Muscle of leg (tissue), 16 donors: ENCODE measurements at places on chromosomes 6 and 20. TPM values are rescaled to one million over a fixed set of nuclear protein-coding genes. Genes with fewer than 3 reads are reported as not detected.

DNA sequence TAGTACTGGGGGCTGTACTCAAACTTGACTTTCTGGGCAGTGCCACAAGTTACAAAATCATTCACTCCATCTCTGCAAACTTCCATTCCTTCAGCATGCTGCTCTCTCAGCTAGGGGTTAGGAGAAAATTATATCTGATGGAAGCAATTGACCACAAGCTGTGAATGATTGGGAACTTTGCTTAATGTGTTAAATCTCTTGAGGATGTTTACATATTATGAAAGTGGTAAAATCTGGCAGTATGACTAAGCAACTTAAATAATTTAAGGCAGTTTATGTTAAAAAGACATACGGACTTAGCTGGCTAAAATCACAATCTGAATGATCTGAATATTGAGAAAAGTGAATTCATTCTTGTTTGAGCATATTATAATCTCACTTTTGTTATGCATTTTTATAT lies 415.0 kb downstream of the PHF3 start:
- H3K4me1 ChIP-seq: no peaks in the 10 kb centered on the region
- no peaks in the 10 kb centered on the region for H3K36me3 ChIP-seq
- H3K27ac ChIP-seq: no peak overlapping the region
- no peaks in the 10 kb centered on the region for H3K27me3 ChIP-seq
- no peak for DNase-seq

MARCKS gene
- total RNA-seq: 210 TPM

DNA sequence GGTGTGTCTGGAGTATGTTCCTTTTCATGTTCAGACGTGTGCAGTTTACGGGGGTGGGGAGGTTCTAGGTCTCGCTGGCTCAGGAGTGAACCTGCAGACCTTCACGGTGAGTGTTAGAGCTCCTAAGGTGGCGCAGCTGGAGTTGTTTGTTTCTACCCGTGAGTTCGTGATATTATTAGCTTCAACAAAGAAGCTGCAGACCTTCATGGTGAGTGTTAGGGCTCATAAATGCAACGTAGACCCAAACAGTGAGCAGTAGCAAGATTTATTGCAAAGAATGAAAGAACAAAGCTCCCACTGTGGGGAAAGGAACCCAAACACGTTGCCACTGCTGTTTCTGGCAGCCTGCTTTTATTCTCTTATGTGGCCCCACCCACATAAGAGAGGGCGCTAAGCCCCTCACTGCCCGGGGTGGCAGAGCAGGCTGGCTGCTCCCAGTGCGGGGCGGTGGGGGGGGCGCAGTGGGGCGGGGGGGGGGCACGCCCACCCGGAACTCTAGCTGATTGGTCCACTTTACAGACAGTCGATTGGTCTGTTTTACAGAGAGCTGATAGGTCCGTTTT lies 41.3 kb upstream of the GMPR start:
- no peak overlapping the region for H3K4me3 ChIP-seq
- no peak for DNase-seq
- peaks cover 15% of the 10 kb centered on the region for H3K4me1 ChIP-seq
- no peaks in the 10 kb centered on the region for H3K36me3 ChIP-seq
- no peak overlapping the region for H3K27ac ChIP-seq

RNF114 gene
- 42.1 TPM for total RNA-seq

DNA sequence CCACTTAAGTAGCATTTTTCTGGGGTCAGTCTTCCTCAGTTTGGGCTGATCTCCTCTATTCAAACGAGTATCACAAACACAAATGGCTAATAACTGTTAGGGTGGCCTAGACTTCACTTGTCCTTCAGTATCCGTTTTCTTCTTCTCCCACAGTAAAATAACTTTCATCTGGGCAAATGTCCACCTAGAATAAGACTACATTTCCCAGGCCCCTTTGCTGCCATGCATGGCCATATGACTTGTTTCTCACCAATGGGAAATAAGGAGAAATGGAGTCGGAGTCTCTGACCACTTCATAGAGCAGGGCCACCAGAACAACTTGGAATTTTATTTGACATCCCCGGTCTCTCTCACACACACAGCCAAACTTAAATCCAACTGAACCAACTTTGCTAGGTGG lies 51.4 kb downstream of the SULF2 start:
- peaks cover 3% of the 10 kb centered on the region for H3K36me3 ChIP-seq
- no peak overlapping the region for H3K4me3 ChIP-seq
- H3K27me3 ChIP-seq: no peaks in the 10 kb centered on the region
- no peaks in the 10 kb centered on the region for H3K4me1 ChIP-seq

GRCh38 chr20:34110745-34111641 lies 1.1 kb downstream of the EIF2S2 start:
- H3K27me3 ChIP-seq: no peaks in the 10 kb centered on the region
- H3K27ac ChIP-seq: peak overlapping the region; percentile 97
- H3K36me3 ChIP-seq: peaks cover 5% of the 10 kb centered on the region
- peak; percentile 57 for DNase-seq
- H3K4me1 ChIP-seq: peaks cover 9% of the 10 kb centered on the region
- H3K4me3 ChIP-seq: peak overlapping the region; percentile 99

DNA sequence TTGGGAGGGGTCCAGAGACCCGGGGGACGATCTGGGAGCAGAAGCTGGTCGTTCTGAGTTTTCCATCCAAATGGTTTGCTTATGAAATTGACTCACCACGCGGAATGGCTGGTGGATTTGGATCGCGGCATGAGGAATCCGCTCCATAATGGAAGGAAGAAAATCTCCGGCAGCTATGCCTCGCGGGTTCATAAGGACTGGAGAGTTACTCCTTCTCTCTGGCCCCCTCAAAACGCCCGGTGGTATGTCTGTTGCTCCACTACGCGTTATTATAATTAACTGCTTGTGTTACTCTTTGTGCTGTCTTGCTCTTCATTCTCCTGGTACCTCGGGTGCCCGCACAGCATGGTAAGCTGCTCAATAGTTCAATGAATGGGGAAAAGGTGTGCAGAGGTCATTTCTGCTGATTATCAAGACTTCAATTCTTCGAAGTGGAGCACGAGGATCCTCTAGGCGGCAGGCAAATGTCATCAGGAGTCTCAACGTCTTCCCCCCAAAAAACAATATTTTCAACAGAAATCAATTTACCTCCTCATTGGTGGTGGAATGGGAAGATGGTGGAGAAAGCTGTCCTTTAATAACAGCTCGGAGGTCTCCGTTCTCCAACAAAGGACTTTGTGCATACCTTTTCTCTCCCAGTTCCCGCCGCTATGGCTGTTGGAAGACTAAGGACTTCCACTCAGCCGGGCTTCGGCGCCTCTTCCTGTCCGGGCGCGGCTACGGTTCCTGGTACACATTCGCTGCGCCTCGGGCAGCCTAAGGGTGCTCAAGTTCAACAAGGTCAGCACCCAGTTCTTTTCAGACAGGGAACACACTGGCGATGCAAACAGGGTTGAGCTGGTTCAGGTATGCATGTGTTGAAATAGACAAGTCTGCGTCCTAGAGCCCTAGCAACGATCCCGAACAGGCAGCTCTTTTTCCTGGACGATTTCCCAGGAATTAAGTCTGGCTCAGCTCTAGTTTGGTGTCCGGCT lies 9.2 kb upstream of the PRSS16 start:
- DNase-seq: no peak
- no peak overlapping the region for H3K4me3 ChIP-seq
- H3K4me1 ChIP-seq: no peaks in the 10 kb centered on the region
- H3K27ac ChIP-seq: no peak overlapping the region
- peaks cover 71% of the 10 kb centered on the region for H3K27me3 ChIP-seq

NKX2-4 gene
- total RNA-seq: not detected

GRCh38 chr6:87762116-87762515 lies 60.1 kb upstream of the AKIRIN2 start:
- no peaks in the 10 kb centered on the region for H3K36me3 ChIP-seq
- DNase-seq: peak; percentile 18
- no peaks in the 10 kb centered on the region for H3K4me1 ChIP-seq
- H3K4me3 ChIP-seq: no peak overlapping the region
- H3K27ac ChIP-seq: no peak overlapping the region

DNA sequence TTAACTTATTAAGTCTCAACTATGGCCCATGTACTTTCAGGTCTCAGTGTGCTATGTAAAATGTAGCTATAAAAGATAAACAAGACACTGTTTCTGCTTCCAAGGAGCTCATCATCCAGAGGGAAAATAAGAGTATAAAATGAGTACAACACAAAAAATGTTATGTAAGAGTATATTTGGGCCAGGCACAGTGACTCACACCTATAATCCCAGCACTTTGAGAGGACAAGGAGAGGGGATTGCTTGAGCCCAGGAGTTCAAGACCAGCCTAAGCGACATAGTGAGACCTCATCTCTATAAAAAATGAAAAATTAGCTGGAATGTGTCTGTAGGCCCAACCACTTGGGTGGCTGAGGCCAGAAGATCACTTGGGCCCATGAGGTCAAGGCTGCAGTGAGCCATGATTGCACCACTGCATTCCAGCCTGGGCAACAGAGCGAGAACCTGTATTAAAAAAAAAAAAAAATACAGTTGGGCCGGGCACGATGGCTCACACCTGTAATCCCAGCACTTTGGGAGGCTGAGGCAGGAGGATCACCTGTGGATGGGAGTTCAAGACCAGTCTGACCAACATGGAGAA lies 124.0 kb downstream of the EDN1 start:
- no peaks in the 10 kb centered on the region for H3K4me1 ChIP-seq
- no peaks in the 10 kb centered on the region for H3K27me3 ChIP-seq

DNA sequence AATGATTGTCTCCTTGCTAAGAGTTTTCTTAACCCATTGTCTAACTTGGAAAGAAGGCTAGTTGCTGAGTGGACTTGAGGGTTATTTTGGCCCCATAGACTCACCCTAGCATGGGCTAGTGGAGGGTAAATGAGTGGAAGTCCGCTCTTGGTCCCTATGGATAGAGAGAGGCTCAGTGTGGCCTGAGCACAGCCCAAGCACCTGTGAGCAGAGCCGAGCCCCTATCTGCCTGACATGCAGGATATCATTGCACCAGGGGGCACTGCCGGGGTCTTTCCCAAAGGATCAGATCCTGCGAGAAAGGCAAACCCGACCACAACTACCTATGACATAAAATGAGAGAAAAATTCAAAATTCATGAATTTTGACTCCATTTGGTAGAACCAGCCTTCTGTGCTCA lies 70.6 kb upstream of the GGTLC1 start:
- no peak overlapping the region for H3K27ac ChIP-seq
- H3K4me3 ChIP-seq: no peak overlapping the region
- H3K36me3 ChIP-seq: no peaks in the 10 kb centered on the region
- no peak for DNase-seq
- no peaks in the 10 kb centered on the region for H3K4me1 ChIP-seq

DNA sequence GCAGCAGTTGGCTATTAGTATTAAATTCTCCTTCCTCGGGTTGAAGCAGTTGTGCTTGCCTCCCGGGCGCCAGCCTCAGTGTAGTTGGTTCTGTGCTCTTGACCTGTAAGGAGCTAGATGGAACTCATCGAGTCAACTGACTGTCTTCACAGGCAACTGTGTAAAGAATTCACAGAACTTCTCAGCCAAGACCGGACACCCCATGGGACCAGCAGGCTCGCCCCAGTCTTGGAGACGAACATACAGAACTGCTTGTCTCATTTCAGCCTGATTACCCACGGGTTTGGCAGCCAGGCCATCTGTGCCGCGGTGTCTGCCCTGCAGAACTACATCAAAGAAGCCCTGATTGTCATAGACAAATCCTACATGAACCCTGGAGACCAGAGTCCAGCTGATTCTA lies 8.5 kb downstream of the TFAP2C start:
- H3K36me3 ChIP-seq: no peaks in the 10 kb centered on the region
- DNase-seq: no peak
- peaks cover 44% of the 10 kb centered on the region for H3K27me3 ChIP-seq
- H3K27ac ChIP-seq: no peak overlapping the region
- H3K4me1 ChIP-seq: no peaks in the 10 kb centered on the region
- H3K4me3 ChIP-seq: no peak overlapping the region

GRCh38 chr6:14711056-14711703 lies 534.7 kb upstream of the JARID2 start:
- no peaks in the 10 kb centered on the region for H3K36me3 ChIP-seq
- peaks cover 2% of the 10 kb centered on the region for H3K27me3 ChIP-seq
- H3K4me1 ChIP-seq: peaks cover 7% of the 10 kb centered on the region
- no peak overlapping the region for H3K4me3 ChIP-seq
